ENCODE measurements at places on chromosomes 12 and 14. TPM values are rescaled to one million over a fixed set of nuclear protein-coding genes. Genes with fewer than 3 reads are reported as not detected.
A peak's percentile ranks its signal among the peaks of the same experiment; 100 is the strongest.

Gene CCNK
- total RNA-seq, result 64.8 TPM

Gene RFLNA
- total RNA-seq, result 20.8 TPM

Gene PROX2
- not detected for total RNA-seq

DNA sequence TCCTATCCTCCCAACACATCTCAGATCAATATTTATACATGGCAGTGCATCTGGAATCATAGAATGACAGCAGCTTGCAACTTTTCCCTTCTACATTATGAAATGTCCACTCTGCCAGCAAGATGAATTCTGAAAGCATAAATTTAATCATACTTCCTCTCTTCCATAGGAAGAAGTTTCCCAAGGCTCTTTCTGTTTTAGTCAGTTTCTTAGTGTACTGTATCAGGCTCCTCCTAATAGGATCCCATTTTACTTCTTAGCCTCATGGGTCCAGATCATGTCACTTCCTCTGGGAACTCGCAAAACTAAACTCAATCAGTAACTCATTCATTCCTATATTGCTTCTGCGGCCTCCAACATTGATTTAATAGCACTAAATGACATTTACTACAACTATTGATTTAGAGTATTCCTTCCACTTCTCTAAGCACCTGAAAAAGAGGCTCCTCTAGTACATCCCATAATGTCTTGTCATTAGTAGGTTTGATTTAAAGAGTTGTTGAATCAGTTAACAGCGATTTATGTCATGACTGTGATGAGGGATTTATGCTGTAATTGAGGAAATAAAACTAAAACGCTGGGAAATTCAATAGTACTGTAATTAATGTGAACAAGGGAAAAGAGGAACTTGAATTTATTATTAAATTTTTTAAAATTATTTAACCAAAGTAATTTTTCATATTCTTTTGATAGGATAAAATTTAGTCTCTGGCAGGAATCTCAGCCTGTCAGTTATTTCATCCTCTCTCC lies 4.0 kb downstream of the CLEC1A start:
- no peak overlapping the region for H3K27ac ChIP-seq
- no peak for DNase-seq
- H3K36me3 ChIP-seq, result no peaks in the 10 kb centered on the region
- no peak overlapping the region for H3K4me3 ChIP-seq
- H3K4me1 ChIP-seq, result no peaks in the 10 kb centered on the region

GRCh38 chr12:47080725-47081502 lies 1.2 kb upstream of the AMIGO2 start:
- DNase-seq, result no peak
- H3K36me3 ChIP-seq, result no peaks in the 10 kb centered on the region
- peak overlapping the region; percentile 79 for H3K4me3 ChIP-seq
- H3K27me3 ChIP-seq, result peaks cover 58% of the 10 kb centered on the region
- peaks cover 21% of the 10 kb centered on the region for H3K4me1 ChIP-seq
- H3K27ac ChIP-seq, result no peak overlapping the region

DNA sequence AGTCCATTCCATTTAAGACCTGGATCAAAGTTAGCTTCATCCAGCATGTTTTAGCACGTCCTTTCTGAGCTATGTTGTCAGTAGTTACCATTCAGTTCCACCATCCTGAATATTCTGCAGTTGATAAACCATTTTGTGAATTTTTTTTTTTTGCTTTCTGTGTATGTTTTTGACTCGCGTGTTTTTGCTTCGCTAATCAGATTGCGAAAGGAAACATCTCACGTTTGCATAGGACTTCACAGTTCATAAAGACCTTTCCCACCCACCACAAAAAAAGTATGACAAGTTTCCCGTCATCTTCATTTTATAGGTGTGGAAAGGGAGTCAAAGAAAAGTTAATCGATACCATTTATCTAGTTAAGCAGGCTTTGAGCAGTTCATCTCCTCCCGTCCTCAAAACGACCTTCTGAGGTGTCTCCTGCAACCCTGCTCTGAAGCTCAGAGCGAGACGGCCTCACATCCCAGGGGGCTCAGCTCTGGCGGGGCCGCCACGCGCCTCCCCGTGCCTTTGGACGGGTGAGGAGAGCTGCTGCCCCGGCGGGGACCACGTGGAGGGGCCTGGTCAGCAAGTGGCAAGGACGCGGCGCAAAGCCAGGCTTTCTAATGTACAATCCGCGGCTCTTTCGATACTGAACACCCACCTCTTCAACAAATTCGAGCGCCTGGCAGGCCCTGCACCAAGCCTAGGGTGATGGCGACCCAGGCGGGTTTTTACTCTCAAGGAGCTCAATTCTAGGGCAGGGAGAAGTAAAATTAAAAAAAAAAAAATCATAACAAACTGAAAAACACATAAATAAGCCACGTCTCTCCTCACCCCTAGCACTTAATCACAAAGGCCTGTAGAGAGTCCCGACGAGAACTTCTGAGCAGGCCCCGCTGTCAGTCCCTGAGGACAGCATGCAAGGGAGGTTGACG lies 988 bp upstream of the TMEM263 start:
- H3K4me1 ChIP-seq, result peaks cover 11% of the 10 kb centered on the region
- peak overlapping the region; percentile 93 for H3K4me3 ChIP-seq
- peak; percentile 11 for DNase-seq
- peaks cover 24% of the 10 kb centered on the region for H3K27me3 ChIP-seq
- H3K27ac ChIP-seq, result peak overlapping the region; percentile 87

DNA sequence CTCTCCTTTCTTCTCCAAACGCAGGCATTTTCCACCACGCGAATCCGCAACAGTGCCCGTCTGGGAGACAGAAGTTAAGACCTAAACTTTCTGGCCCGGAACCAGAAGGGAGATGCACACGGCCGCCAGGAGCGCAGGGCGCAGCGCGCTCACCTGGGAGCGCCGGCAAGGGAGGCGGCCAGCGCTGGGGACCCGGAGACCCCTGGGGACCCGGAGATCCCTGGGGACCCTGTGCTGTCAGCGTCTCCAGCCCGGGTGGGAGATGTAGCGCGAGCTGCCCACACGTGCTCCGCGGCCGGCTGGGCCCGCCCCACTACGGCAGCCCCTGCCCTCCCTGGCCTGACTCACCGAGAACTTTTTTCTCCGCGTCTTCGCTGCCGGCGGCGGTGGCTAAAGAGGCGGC lies 620 bp downstream of the YBX3 start:
- DNase-seq, result peak; percentile 52
- H3K4me1 ChIP-seq, result peaks cover 33% of the 10 kb centered on the region
- peaks cover 3% of the 10 kb centered on the region for H3K36me3 ChIP-seq

GRCh38 chr14:50044042-50044651 lies 72.2 kb downstream of the VCPKMT start:
- H3K27ac ChIP-seq, result no peak overlapping the region
- H3K4me1 ChIP-seq, result peaks cover 9% of the 10 kb centered on the region
- no peaks in the 10 kb centered on the region for H3K36me3 ChIP-seq
- H3K27me3 ChIP-seq, result no peaks in the 10 kb centered on the region
- DNase-seq, result no peak
- no peak overlapping the region for H3K4me3 ChIP-seq

DNA sequence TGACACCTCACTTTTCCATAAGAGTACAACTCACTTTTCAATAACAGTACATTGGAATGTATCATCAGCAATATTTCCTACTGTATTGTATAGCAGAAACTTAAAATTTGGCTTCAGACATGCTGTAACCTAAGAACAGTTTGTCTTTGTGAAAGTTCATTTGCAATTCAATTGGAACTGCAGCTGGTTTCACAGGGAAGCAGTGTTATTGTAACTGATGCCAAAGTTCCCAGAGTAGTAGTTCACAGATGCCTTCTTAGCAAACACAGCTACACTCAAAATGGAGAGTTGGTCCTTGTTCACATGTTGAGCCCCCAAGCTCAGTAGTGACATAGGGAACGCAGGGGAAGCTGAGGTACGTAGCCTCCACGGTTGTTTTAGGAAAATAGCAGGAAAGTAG lies 23.3 kb downstream of the PPP1R36 start:
- H3K4me1 ChIP-seq, result no peaks in the 10 kb centered on the region
- no peak overlapping the region for H3K27ac ChIP-seq
- H3K4me3 ChIP-seq, result no peak overlapping the region
- DNase-seq, result no peak
- H3K36me3 ChIP-seq, result no peaks in the 10 kb centered on the region

- H3K36me3 ChIP-seq, result no peaks in the 10 kb centered on the region
- peaks cover 72% of the 10 kb centered on the region for H3K27me3 ChIP-seq
- H3K4me3 ChIP-seq, result no peak overlapping the region
- no peak overlapping the region for H3K27ac ChIP-seq
- no peaks in the 10 kb centered on the region for H3K4me1 ChIP-seq
- no peak for DNase-seq
These were observed 1.8 kb upstream of the KRT83 start for GRCh38 chr12:52323001-52323400.

DNA sequence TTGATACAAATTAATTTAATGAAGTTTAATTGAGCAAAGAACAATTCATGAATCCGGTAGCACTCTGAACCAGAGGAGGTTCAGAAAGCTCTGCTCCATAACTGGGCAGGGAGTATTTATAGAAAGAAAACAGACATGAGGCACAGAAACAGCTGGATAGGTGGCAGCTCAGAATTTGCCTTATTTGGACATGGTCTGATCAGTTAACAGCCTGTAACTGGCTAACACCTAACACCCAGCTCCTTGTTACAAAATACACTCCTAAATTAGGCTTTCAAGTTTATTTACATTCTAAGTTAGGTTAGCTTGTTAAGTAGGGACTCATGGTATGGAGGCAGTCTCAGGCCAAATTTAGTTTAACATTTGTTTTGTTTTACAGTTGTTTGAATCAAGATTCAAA lies 67.8 kb upstream of the TMCC3 start:
- H3K36me3 ChIP-seq, result no peaks in the 10 kb centered on the region
- H3K27ac ChIP-seq, result no peak overlapping the region
- peaks cover 2% of the 10 kb centered on the region for H3K27me3 ChIP-seq
- H3K4me3 ChIP-seq, result no peak overlapping the region
- DNase-seq, result no peak
- H3K4me1 ChIP-seq, result peaks cover under 1% of the 10 kb centered on the region

DNA sequence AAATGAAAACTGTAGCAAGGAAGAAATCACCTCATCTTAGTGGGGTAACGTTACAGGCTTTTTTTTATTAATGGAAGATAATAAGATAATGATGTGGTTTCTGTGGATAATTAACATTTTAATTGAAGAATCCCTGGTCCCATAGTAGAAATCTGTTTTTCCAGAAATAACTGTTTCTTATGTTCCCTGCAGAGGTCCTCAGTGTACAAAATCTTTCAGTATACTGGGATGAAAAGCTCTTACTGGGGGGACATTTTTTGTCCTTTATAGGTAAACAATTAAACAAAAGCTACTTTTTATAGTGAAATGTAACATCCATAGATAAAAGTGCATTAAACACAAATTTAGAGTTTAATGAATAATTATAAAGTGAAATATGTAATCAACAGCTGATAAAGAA lies 312.2 kb downstream of the ATXN7L3B start:
- DNase-seq, result no peak
- H3K4me3 ChIP-seq, result no peak overlapping the region
- no peaks in the 10 kb centered on the region for H3K27me3 ChIP-seq
- H3K27ac ChIP-seq, result no peak overlapping the region
- peaks cover 1% of the 10 kb centered on the region for H3K36me3 ChIP-seq

DNA sequence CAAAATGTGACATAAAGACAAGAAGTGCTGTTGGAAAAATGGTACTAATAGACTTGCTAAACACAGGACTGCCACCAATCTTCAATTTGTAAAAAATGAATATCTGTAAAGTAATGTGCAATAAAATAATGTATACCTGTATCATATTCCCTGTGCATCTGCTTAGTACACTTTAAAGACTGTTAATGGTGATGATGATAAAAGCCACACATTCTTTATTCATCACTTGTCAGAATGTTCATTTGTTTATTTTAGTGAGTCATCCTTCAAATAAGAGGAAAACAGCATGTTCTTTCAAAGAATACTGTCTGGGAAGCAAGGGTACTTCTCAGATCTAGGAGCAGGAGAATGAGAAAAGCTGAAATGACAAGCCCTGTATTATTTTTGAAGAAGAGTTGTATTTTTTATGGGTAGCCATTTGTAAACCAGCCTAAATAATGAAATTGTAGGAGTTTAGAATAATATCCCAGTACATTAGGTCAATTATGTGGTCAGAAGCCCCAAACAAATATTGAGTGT lies 78.3 kb upstream of the PSMA6 start:
- H3K27ac ChIP-seq, result no peak overlapping the region
- peaks cover 4% of the 10 kb centered on the region for H3K4me1 ChIP-seq
- H3K36me3 ChIP-seq, result peaks cover 3% of the 10 kb centered on the region
- no peak for DNase-seq

DNA sequence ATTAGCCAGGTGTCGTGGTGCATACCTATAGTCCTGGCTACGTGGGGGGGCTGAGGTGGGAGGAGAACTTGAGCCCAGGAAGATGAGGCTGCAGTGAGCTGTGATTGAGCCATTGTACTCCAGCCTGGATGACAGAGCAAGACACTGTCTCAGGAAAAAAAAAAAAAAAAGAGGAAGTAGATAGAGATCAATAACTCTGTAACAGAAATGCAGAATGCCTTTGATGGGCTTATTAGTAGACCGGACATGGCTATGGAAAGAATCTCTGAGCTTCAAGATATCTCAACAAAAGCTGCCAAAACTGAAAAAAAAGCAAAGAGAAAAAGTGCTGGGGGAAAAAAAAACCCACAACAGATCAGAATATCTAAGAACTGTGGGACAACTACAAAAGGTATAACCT lies 37.5 kb downstream of the GPR68 start:
- DNase-seq, result no peak
- H3K27me3 ChIP-seq, result no peaks in the 10 kb centered on the region
- no peak overlapping the region for H3K4me3 ChIP-seq
- no peak overlapping the region for H3K27ac ChIP-seq
- H3K4me1 ChIP-seq, result no peaks in the 10 kb centered on the region
- H3K36me3 ChIP-seq, result peaks cover 46% of the 10 kb centered on the region

DNA sequence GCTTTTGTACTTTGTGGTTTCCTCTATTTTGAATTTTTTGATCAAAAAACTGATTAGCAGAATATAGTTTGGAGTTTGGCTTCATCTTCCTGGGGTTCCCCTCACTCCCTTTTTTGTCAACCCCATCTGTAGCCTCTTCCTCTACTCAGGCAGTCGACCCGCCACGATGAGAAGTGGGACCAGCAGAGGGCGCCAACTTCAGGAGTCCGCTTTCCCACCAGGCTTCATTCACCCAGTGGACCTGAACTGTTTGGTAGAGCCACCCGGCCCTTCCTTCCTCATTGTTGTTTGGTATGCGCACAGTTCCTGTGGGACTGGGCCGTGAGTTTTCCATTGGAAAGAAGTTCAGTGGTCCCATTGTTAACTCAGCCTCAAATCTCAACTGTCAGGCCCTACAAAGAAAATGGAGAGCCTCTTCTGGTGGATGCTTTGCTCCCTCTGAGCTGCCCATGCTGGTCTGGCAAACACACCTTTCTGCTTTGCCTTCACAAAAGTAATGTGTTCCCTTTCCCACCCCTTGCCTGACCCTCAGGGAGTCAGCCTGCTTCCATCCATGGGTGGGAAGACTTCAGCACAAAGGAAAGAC lies 21.7 kb downstream of the TMBIM6 start:
- peak overlapping the region; percentile 49 for H3K27ac ChIP-seq
- no peak overlapping the region for H3K4me3 ChIP-seq
- DNase-seq, result peak; percentile 51
- peaks cover 30% of the 10 kb centered on the region for H3K36me3 ChIP-seq
- peaks cover 3% of the 10 kb centered on the region for H3K4me1 ChIP-seq
